ENCODE measurements at places on chromosomes 11 and 22.
A peak's percentile ranks its signal among the peaks of the same experiment; 100 is the strongest.

GRCh38 chr11:76237914-76238313 is 31.6 kb upstream of the WNT11 start:
- DNase-seq = peak; percentile 32

GRCh38 chr11:34988294-34989255 is 72.2 kb downstream of the PDHX start:
- DNase-seq = peak; percentile 50

GRCh38 chr22:40039482-40040115 is 44.8 kb downstream of the FAM83F start:
- no peak for DNase-seq

DNA sequence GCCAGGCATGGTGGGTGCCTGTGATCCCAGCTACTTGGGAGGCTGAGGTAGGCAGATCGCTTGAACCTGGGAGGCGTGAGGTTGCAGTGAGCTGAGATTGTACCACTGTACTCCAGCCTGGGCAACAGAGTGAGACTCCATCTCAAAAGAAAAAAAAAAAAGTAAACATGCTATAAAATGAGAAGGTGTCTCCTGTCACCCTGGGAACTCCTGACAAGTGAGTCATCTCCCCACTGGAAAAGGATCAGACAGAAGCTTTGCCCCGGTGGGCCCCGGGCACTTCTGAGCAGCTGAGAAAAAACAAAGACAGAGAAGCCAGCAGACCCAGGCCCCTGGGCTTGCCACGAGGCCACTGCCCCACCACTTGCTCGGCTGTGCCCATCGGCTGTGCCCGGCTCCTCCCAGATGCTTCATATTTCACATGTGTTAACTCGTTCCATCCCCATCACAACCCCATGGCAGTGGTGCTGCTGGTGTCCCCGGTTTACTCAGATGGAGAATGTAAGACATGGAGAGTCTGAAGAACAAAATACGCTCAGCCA is 22.3 kb downstream of the TTLL1 start:
- peak; percentile 79 for DNase-seq

- DNase-seq = no peak
These were observed 725.1 kb upstream of the CHORDC1 start for GRCh38 chr11:90947930-90948329.

GRCh38 chr22:49479566-49479965 is 348.1 kb downstream of the BRD1 start:
- DNase-seq = no peak

DNA sequence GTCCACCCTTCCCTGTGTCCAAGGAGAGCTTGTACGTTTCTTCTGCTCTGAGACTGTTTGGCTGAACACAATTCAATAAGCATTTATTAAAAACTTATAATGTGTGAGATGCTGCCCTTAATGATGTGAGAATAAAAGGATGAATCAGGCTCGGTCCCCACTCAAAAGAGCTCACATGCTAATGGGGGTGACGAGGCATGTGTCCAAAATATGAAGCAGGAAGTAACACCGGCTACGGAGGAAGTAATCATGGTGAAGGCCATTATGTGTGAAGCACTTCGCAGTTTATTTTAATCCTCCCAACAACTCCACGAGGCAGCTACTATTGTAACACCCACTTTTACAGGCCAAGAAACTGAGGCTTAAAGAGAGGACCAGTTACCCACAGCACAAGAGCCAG is 3.4 kb upstream of the RASD2 start:
- no peak for DNase-seq

DNA sequence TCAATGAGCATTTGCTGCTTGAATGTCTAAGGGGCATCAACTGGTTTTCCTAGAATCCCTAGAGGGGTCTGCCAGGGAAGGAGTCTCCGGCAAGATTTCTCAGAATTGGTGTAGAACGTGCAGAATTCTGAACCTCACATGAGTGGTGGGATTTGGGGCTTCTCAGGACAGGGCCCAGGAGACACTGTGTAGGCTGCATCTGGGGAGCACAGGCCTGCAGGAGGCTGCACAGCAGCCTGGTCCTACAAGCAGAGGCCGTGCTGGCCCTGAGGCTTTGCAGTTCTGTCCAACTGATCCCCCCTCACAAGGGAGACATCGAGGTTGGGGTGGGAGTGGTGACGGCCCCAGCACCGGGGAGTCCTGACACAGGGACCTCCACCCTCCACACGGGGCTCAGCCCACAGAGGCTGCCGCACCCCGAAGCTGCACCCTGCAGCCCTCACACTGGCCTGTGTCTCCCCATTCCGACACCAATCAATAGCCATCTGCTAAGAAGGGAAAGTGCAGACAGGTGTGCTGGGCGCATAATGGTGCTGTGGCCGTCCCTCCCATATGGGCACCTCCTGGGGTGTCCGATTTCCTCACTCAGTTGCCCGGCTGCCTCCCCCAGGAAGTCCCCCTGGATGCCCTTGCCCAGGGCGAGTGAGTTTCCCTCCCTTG is 688.1 kb downstream of the BRD1 start:
- no peak for DNase-seq

- DNase-seq = no peak
These were observed 251.7 kb downstream of the GRM5 start for GRCh38 chr11:88814076-88814475.

DNA sequence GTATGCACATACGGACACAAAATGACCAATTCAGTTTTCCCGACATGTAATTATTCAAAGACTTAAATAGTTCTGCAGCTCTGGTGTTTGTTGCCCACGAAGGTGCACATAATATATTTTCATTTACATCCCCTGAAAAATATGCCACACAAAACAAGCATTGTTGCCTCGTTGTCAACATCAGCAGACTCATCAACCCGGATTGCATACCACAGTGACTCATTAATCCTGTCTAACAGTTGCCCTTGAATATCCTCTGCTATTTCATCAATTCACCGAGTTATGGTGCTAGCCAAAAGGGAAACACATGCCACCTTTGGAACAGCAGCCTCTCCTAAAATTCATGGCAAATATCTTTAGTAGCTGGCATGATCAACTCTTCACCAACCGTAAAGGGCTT is 582.2 kb downstream of the LRRC4C start:
- no peak for DNase-seq

- no peak for DNase-seq
These were observed 8.9 kb downstream of the TOM1 start for GRCh38 chr22:35308480-35309021.

- no peak for DNase-seq
These were observed 3.2 kb upstream of the THY1 start for GRCh38 chr11:119426142-119426541.

DNA sequence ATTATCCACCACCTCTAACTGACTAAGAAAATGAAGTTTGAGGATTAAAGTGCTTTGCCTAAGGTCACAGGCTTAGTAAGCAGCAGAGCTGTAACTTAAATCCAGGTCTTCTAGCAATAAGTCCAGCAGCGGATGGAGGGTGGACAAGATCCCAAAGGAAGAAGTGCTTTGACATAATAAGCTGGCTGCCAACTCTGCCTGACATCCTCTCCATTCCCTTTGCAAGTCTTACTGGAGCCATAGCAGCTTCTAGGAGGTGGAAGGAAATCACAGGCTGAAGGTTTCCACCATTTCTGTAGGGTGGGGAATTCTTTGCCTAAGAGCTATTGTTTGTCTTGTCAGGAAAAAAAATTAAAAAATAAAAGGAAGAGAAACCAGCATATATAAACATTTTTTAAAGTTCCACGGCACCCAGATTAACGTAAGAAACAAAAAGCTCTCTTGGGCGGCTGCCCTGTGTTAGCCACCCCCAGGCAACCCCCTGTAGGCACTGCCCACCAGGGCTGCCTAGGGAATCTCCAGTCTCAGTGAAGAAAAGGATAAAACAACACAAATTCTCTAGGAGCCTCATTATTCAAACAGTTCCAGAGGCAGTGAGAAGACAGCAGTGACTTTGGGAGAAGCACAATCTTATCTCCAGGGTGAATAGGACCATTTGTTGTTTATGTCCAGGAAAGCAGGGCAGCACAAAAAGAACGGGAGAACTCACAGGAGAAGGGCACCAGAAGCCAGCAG is 380.8 kb upstream of the CADM1 start:
- DNase-seq = no peak
